ENCODE measurements at places on chromosomes 6 and 20.

GRCh38 chr6:34226731-34227586, 9.7 kb upstream of the HMGA1 start:
- DNase-seq: no peak

- DNase-seq: no peak
These were observed 18.5 kb upstream of the ZC3H12D start for GRCh38 chr6:149503276-149503675.

DNA sequence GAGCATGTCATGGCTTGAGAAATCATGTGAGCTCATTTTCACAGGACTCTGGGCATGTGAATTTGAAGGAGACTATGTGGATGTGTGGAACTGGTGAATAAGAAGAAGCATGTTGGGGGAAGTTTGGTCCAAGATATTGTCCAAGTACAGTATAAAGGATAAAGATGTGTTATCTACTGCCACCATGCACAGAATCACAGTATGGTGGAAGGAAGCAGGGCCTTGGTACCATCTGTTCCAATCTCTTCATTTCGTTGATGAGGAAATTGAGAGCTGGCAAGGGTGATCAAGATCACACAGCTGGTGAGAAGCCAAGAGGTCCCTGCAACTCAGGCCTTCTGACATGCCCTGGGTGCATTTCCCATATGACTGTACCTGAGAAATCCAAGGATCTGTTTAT, 31.5 kb upstream of the RIPOR2 start:
- DNase-seq: no peak

DNA sequence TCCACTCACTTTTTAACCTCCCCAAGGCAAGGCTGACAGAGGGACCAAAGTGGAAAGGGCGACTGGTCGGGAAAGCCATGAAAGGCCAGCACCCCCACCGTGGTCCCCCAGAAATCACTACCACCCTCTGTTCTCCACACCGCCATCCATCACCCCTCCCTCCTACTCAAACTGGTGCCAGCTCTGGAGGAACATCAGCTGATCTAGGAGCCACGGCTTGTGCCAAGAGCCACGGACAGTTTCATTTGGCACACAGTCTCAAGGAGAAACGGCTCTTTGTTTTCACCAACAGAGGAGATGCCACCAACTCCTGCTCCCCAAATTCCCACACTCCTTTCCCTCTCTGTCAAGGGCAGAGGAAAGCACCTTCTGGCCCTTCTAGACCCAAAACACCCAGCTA, 26.0 kb downstream of the TBC1D7 start:
- no peak for DNase-seq

DNA sequence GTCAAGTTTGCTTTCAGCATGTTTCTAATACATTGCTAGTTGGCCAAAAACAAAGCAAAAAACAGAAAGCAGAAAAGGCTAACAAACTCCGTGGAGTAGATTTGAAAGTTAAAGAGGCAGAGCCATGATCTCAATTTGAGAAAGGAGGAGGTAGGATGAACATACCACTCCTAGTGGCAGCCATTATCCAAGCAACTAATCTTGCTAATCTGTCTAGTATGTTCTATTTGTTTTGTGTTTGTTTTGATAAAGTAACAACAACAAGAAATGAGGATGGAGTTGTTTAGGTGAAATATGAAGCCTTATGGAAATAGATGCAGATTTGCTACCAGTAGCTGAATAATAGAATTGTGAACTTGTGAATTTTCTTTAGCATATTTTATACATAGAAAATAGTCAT, 295.5 kb upstream of the PRDM1 start:
- DNase-seq: no peak

- no peak for DNase-seq
These were observed 64.2 kb upstream of the MYLIP start for GRCh38 chr6:16064671-16065072.

DNA sequence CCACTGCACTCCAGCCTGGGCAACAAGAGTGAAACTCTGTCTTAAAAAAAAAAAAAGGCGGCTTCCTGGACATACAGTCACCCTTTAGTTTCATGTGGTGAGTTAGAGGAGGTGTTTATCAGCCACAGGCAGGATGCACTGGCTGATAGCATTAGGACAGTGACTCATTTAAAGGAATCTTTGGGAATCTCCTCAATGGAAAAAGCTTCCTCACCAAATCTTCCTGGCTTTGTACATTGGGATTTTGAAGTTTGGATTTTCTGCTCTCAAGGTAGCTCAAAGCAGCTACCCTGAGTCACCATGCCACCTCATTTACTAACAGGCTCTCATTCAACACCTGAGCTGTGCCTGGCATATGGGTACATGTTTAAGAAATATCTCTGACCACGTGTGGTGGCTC, 20.2 kb downstream of the PRPH2 start:
- DNase-seq: no peak

DNA sequence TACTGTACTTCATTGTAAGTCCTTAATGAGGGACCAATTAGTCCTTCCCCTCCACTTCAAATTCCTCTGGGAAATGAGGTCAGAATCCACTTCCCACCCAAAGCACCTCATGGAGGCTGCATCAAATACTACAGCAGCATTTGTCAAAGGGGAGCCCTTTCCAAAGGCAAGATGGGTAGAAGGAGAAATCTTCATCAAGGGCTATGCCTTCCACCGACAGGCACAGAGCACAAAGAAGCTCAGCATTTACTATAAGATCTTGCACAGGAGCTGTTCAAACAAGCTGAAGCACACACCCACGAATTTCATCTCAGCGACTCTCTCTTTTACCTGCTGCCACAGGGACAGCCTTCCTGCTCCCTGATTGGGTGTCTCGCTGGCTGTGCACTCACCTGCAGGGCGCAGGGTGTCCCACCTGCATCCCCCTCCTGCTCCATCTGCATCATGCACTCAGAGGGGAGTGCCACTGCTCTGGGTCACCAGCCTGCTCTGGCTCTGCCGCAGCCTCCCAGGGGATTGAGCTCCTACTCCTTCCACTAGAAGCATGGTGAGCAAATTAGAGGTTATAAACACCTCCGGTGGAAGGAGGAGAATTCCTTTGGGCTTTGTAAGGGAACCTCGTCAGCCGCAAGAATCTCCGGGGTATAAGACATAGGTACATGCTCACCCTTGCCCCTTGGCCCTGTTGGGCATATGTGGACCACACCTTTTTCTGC, 164.5 kb downstream of the ATXN1 start:
- no peak for DNase-seq

DNA sequence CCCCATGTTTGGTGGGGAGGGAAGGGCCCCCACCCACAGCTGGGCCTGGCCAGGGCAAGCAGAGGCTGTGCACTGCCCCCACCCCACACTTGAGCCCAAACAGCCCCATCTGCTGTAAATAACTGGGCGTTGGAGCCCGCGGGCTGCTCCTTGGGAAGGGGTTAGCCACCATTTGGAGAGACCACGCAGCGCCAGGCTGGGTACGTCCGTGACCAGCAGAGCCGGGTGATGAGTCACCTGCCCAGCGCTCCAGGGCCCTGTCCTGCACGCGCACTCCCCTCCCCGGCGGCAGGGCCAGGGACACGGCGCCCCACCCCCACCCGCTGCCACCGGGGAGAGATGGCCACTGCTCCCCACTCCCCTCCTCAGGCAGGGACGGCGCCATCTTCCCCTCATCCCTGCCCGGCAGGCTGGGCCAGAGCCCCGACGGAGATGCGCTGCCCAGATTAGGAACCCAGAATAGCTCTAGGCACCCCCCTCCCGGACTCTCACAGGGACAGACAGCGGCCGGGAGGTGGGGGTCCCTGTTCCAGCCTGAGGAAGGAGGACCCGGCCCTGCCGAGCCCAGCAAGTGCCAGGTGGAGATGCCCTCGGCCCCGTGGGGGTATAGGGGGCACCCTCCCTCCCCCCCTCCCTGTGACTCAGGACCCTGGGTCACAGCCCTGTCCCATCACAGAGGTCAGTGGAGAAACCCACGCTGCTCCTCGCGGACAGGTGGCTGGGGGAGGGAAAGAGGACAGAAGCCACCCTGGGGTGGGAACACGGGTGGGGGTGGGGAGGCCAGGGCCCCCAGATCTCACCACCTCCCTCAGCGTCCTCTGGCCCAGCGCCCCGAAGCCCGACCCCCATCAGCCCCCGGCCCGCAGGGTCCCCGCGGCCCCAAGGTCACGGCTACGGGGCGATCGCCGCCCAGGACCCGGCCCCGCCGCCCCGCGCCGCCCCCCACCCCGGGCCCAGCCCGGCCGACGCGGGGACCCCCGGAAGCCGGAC, 642 bp downstream of the EEF1A2 start:
- no peak for DNase-seq

GRCh38 chr6:98358173-98358572, 476.2 kb upstream of the POU3F2 start:
- no peak for DNase-seq

GRCh38 chr6:33815854-33816253, 12.1 kb upstream of the MLN start:
- no peak for DNase-seq

Data from activated CD4-positive, CD25-positive, alpha-beta regulatory T cell treated with anti-CD3 and anti-CD28 coated beads, Interleukin-2, amount 50 U/mL, for 72 hours (primary cell).